ENCODE measurements at places on chromosomes 3 and 15. TPM values are rescaled to one million over a fixed set of nuclear protein-coding genes. Genes with fewer than 3 reads are reported as not detected.

The APH1B gene
- total RNA-seq: 13.3 TPM

GRCh38 chr3:14506626-14507304 is 33.4 kb downstream of the GRIP2 start:
- no peak for DNase-seq

The EPHA3 gene
- 0.94 TPM for total RNA-seq

DNA sequence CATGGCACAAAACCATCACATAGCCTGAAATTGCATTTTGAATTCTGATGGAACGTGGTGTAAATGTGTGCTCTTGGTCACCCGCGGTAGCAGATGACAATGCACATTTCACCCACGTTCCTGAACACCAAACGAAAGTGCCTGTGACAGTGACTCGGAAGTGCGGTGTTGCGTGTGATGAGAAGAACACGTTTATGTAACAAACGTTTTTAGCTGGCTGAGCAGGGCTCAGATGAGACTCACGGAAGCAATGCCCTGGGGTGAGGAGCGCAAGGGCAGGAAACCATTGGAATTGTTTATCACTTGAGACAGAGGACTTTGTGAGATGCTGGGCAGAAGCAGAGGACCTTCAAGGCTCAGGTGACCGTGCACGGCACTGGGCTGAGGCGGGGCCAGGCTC is 449.2 kb upstream of the CFAP20DC start:
- no peak for DNase-seq

- DNase-seq: no peak
Observed at GRCh38 chr3:25272090-25272489, 156.0 kb upstream of the RARB start.

The BNC1 gene
- not detected for total RNA-seq

DNA sequence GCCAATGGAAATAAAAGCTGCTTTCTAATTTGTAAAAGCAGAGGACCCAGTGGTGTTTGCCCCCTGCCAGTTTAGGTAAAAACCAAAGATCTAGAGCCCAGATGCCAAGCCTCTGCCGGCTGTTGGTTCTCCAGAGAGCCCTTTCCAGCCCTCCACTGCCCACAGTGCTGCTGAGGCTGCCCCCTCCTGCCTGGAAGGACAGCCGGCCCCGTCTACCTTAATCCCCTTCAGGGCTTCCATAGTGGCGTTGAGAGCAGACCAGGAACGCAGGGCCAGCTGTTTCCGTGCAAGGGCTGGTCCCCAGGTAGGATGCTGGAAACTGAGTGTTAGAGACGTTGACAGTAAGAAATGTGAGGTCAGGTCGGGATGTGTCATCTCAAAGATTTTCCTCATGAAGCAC is 6.9 kb downstream of the ST8SIA2 start:
- no peak for DNase-seq

The RPP25 gene
- 0.02 TPM for total RNA-seq

The FYTTD1 gene
- 67.4 TPM for total RNA-seq

DNA sequence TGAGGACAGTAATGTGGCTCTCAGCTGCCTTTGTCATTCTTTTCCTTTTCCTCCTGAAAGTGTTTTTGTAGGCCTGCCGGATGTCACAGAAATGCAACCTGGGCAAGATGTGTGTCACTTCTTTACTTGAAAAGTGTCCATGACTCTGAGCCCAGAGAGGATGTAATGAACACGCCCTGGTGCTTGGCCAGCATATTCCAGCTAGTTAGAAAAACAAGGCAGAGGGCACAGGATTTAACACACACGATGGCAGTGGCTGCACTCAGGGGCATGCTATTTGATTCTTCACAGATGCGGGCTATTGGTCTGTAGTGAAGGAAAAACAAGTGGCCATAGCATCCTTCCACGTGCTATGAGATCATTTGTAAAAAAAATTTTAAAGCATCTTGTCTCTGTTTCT is 30.3 kb upstream of the PTX3 start:
- no peak for DNase-seq

GRCh38 chr15:79015416-79015815 is 70.6 kb upstream of the CTSH start:
- DNase-seq: no peak

- no peak for DNase-seq
Observed at GRCh38 chr3:141389703-141390102, 21.4 kb downstream of the ZBTB38 start.

GRCh38 chr15:69299943-69300588 is 1.4 kb downstream of the PAQR5 start:
- DNase-seq: no peak

DNA sequence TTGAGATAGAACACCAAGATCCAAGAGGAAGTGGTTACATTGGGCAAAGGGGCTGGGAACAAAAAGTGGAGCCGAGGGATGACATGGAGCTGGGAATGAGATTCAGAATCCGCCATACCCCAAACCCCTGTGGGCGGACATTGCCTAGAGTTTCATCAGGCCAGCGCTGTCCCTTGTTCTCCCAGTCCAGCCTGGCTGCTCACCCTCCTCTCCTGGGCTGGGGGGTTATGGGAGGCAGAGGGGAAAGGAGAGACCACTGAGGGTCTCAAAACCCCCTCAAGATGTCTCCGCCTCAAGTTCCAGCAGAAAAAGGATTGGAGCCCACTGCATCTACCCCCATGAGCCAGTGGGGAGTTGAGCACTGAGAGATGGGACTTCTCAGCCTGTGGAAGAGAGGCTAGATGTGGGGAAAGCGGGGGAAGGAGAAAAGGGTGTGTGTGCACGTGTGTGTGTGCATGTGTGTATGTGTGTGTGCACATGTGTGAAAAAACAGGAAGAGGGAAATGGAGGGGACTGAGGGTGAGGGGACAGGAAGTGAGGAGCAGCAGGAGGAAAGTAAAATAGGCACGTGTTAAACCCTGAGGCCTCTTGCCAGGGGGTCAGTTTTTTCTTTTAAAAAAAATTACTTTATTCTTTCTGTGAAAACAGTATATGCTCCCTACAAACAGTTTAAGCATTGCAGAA is 14.3 kb downstream of the GRM2 start:
- no peak for DNase-seq

- DNase-seq: no peak
Observed at GRCh38 chr15:88908697-88909621, 4.2 kb downstream of the MFGE8 start.

GRCh38 chr15:36901012-36901411 is 199.3 kb downstream of the MEIS2 start:
- no peak for DNase-seq

DNA sequence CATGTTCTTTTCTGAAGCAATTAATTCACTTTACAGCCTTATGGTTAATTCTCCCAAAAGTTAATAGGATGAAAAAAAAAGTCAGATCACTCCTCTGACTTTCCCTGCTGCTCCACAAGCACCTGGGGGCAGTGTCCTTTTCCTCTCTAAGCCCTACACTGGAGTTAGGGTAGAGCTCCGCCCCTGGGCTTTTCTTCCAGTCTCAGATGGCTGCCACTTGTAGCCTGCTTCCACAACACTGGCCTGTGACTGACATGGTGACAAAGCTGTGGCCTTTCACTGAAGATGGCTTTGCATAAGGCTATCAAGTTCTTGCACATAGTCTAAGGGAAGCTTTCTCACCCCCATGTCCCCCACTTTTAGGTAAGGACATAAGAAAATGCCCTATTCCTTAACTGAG is 1.3 kb upstream of the MON1A start:
- DNase-seq: peak; percentile 40

The STT3B gene
- total RNA-seq: 66.1 TPM

DNA sequence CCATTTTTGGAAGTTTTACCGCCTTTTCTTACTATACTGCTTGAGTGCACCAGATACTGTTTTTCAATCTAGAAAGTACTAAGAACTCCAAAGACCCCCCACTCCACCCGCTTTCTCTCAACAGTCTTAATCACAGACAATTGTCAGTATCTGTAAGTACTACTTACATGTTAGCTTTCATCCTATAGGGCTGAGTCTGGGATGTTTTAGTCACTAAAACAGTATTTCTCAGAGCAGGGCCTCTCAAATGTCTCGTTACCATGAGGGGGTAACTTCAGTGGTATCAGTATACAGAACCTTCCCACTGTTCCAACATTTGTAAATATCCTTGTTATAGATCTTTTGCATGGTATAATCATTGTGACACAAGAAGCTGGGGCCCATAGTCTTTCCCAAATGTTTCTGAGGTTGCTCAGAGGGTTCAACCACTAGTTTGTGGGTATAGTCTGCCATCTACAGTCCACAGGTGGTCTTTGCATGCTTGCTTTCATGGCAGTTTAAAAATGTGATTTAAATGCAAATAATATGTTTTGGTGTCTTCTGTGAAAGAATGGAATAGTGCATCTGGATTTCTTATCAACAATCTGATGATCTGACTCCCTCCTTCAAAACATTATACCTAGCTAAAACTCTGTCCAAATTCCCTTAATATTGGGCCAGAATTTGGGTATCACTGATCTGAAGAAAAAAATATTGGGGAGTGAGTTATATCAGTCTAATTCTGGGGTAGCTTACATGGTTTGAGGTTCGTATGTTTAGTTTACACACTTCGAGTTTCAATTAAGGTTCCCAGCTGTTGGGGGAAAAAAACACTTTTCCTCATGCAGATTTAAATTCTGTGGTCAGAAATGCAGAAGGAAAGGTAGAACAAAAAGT is 18.0 kb upstream of the DNAJC13 start:
- DNase-seq: peak; percentile 12

DNA sequence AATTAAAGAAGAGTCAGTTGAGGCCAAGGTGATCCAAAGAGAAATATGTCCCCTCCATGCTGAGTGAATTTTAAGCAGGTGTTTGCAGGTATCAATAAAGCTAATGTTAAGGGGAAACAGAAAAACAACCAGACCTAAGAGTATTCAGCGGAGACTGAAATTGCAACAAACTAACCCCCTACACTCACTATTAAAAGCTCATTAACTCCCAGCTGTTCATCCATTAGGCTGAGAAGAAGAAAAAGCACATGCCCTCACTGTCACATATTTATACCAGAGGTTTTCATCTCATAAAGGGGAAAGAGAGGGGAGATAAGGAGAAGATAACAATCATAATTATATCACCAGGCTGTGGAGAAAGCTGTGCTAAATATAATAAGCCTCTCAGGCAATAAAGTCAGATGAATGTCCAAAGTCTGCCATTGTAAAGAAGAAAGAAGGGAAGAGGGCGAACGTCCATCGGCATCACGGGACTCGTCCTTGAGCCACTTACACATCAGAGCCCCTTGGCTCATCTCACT is 145.2 kb downstream of the TAFA4 start:
- no peak for DNase-seq

GRCh38 chr15:79970624-79971434 is at the start of gene BCL2A1:
Gene BCL2A1 (minus strand): TSS chr15:79971196. CDS start chr15:79971119, 77 bp downstream.
- no peak for DNase-seq

DNA sequence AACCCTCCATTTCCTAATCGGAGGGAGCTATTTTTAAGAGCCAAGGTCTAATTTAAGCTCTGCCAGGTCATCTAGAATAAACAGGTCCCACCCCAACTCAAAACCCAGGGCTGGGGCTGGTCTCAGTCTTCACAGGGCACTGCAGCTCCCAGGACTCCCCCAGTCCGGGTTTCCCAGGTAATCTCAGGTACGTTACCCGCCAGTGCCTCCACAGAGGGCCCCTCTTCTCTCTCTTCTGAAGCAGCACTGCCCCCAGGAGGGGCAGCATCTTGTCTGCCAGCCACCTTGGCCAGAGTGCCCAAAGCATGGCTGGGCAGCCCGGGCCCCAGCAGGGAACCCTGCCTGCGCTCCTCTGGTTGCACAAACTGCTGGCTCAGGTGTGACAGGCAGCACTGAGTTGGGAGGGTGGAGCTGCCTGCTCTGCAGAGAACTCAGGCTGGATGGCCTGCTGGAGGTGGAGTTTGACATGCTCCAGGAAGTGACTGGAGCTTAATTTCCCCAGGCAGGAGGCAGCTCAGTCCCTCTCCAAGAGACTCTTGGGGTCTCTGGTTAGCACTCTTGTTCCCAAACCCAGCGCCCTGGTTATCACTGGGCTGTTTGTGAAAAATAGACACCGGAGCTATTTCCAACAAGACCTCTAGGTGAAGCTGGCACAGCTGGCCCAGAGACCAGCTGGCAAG is at the start of gene PLA2G4F:
PLA2G4F (minus strand) TSS at position 394 of the 680 bp plus-strand sequence; CDS start at position 307, 87 bp downstream.
- DNase-seq: no peak

DNA sequence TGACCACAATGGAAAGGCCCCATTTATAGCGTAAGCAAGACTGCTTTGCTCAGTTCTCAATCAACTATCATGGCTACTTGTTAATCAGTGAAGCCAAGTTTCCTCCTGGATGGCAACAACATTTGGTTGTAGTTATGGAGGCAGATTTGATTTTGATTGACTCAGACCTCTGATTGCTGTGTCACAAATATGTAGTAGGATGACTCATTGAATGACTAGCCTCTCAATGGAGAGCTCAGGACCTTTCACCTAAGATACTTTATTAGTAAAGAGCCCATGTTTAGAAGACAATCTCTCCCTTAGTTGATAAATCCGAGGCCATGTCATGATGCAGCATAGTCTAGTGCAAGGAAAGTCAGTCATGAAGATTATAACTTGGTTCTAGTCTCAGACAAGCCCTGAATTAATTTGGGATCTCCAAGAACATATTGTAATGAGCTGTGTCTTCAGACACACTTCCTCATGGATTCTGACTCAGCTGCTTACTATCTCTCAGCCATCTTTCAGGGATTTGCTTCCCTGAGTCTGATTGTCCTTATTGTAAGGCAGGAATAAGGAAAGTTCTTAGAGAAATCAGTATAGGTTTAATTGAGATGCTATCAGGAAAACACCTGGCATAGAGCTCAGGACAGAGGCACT is 397.4 kb upstream of the TMCO5A start:
- no peak for DNase-seq

- DNase-seq: no peak
Observed at GRCh38 chr15:62063825-62064635, 2.7 kb upstream of the C2CD4A start.

- peak; percentile 13 for DNase-seq
Observed at GRCh38 chr15:52294881-52295420, 653 bp downstream of the MYO5C start.

The SSUH2 gene
- 0.53 TPM for total RNA-seq

The CPNE9 gene
- 0.06 TPM for total RNA-seq

DNA sequence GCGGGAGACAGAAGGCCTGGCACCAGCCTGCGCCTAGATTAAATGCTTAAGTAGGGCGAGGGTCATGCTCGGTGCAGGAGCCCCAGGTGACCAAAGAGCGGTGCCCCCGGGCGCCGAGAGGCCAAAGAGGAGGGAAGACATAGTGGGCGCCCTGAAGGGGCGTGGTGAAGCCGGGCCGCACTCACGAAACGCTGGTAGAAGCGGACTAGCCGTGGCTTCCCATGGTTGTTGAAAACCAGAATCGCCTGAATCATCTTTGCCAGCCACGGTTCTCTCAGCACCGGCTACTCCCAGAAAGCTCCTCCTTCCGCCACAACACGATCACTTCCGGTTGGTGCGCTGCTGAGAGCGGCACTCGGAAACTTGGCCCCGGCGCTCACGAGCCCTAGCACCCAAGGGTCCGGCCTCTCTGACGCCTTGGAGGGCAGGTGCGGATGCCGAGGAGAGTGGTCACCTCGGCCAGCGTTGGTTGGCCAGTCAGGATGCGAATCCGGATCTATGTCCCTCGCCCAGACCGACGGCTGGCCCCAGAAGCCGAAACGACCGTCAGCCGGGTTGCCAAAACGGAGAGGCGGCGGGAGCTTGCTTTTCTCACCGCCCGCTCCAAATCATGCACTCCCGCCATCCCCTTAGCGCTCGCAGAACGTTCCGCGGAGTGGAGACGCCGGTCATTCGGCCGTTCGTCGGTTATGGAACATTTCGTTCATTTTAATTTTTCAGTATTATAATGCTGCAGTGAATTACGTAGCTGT is at the start of gene AP3S2:
AP3S2 (minus strand) TSS at position 299 of the 752 bp plus-strand sequence; CDS start at position 254, 45 bp downstream.
- peak; percentile 97 for DNase-seq

The ICE2 gene
- 37.4 TPM for total RNA-seq
